ENCODE measurements at places on chromosomes 4 and X.

DNA sequence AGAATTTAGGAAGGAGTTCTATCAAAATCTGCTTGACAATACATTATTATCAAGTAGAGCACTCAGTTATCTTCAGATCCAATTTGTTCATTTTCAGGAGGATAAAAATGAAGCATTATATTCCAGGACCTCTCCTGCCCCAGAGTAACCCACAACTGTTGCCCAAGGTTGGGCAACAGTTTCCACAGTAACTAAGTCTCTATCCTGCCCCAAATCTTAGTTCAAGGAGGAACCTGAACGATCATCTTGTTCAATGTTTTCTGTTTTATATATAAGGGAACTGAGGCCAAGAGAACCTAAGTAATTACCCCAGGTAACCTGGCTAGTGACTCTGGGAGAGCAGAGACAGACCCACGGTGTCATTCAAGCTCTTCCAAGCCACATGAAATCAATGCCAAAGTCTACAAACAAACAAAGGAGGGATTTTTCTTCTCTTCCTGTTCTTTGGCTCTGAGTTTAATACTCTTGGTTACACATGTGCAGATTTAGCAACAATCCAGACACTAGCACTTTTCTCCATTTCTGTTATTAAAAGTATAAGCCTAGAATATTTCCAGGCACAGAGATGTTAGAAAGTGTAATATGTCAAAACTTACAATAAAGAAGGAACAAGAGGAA lies 105.6 kb downstream of the C4orf51 start:
- DNase-seq = no peak

DNA sequence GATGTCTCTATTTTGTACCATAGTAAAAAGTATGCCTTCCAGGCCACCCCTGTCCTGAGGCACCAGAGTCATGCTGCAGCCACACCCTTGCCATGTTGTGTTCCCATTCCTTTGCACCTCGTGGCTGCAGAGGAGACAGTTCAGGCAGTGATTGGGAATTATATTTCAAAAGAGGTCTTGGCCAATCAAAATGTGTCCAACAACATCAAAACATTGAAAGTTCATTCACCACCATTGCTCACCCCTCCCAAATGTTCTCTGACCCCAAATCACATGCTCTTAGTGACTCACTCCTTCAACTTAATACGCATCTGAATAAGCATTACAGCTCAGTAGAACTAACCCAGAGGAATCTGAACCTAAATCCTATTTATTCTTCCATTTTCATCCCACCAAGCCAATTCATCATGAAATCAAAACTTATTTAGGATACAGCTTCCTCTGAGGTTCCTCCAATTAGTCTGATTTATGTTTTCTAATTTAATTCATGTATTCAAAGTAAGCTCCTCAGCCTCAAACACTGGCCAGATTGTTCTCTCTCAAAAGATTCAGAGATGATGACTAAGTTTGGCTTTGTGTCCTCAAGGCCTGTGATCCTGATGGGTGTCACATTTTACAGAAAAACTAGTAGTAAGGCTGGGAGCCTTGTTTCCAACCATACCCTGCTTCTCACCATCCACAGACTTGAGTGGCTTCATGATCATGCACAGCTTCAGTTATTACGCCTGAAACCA lies 323.2 kb upstream of the INTU start:
- no peak for DNase-seq

GRCh38 chr4:78747475-78747922 lies 28.7 kb upstream of the BMP2K start:
- no peak for DNase-seq

DNA sequence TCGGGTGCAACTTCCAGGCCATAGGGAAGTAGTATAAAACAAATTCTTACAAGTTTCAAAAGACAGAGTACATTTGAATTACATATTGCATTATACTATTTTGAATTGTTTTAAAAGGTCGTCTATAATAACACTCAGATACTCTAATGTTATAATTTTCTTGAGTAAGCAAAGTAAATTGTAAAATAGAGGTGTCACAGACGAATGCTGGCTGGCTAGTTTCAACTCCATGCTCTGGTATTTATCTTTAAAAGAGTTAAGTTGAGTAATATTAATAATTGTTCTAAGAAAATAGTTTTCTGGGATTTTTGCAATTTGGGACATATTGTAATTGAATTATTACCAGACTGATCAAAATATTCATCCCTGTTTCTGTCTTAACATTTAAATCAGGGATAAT lies 764.9 kb downstream of the TECRL start:
- DNase-seq = no peak

Measured in Caco-2 (cell line).